Caki2 (cell line): ENCODE measurements at places on chromosomes 1 and 21. TPM values are rescaled to one million over a fixed set of nuclear protein-coding genes. Genes with fewer than 3 reads are reported as not detected.

- DNase-seq: no peak
These were observed 48.4 kb downstream of the JAK1 start for GRCh38 chr1:64917907-64918306.

DNA sequence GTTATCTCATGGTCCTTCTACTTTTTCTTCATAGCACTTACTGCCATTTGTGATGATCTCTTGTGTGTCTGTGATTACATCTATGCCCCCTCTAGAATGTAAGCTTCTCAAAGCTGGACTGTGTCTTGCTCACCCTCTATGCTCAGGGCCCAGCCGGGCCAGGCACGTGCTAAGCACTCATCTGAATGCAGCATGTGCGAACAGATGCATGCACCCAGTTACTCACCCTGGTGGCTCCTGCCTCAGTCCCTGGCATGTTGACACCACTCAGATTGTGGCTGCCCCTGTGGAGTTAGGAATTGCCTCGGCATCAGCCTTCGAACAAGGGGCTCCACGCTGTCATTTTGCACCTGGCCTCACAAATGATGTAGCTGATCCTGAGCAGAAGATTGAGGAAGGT is 19.6 kb upstream of the PABPC4 start:
- no peak for DNase-seq

DNA sequence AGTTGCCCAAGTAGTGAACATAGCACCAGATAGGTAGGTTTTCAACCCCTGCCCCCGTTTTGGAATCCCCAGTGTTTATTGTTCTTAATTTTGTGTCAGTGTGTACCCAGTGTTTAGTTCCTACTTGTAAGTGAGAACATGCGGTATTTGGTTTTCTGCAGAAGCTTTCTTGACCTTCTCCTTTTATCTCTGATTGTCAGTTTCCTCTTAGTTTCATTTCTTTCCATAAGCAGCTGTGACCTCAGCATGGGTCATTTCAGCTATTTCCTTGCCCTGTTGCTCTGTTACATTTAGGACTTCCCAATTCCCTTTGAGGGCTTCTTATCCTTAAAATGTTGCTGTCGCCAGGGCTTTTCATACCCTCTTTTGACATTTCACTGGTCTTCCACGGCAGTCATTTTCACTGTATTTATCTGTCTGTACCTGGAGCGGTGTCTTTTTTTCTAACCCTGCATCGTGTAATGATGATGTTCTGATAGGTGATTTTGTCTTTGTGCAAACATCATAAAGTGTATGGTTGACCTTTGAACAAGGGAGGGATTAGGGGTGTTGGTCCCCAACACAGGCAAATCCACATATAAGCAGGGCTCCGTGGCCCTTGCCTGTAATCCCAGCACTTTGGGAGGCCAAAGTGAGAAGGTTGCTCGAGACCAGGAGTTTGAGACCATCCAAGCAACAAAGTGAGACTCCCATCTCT is 15.0 kb downstream of the ITSN1 start:
- no peak for DNase-seq

DNA sequence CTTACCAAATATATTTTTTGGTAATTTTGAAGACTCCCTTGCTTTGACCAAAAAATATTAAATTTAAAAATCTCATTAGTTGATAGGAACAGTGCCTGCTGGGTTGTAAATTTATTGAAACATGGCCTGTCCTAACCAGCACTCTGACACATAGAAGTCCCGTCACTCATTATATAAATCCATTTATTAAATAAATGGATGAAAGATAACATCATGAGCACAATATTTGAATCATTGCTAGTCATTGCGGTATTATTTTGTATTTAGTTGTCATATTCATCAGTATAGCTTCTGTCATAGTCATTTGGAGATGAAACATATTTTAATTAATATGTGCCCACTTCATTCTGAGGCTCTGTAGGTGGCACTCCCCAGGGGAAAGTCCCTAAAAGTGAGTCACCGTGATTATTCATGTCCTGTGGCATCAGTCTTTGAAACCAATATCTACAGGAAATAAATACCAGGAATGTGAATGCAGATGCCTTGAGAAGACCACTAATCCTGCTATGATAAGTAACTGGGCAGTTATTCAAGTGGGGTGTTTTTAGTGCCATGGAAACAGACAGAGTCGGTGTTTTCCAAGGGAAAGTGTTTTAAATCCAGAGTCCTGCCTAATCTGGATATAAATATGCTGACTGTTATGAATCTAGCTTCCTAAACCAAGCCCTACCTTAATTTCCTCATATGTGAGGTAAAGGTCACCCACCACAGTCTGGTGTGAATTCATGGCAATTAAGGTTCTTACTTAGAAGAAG is 302.0 kb downstream of the DUSP10 start:
- DNase-seq: peak; percentile 95

GRCh38 chr1:162029157-162029556 is 5.5 kb upstream of the OLFML2B start:
- DNase-seq: no peak

DNA sequence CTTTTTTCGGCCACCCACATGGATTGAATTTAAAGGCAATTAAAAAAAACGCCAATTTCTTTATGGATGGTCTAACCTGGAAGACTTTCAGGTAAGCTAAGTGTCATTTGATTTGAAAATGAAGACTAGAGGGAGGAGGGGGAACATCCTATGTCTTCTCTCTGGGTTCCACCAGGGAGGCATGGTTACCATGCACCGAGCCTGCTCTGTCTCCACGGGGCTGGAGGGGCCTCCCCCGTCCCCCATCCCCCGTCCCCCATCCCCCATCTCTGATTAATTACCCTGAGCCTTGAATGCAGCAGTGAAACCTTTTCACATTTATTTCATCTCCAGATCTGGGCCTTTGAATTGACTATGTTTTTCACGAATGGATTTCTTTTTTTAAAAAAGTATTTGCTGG is 135.1 kb downstream of the TLR5 start:
- DNase-seq: no peak

DNA sequence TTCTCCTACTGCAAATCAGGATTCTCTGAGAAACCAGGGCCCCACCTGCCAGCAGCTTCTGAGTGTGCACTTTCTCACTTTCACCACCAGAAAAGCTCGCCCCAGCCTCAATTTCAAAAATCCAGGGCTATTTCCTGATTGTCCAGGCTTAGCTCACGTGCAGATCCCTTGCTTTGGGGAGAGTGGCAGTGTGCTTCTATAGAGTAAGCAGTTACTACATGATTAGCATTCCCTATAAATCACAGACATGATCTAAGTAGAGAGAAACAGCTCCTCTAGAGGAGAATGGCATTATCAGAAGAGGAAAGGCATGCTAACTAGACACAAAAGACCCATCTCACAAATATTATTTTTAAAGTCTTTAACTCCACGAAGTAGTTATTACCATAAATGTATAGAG is 456.0 kb upstream of the PKN2 start:
- peak; percentile 1 for DNase-seq

Gene DPT
- total RNA-seq: not detected in 2 replicates

Gene RGS7
- total RNA-seq: 0.98 TPM in 1 of 2 replicates, not detected in the other
